ENCODE measurements at places on chromosomes 7 and 10. TPM values are rescaled to one million over a fixed set of nuclear protein-coding genes. Genes with fewer than 3 reads are reported as not detected.

IDI2 gene
- total RNA-seq = not detected

LRRN3 gene
- total RNA-seq = 19.3 TPM

MEIG1 gene
- not detected for total RNA-seq

ADAM12 gene
- total RNA-seq = 0.26 TPM

SPDYE9 gene
- total RNA-seq = not detected

PARD3 gene
- 58.7 TPM for total RNA-seq

PTF1A gene
- not detected for total RNA-seq

DYDC2 gene
- 0.13 TPM for total RNA-seq

SFMBT2 gene
- total RNA-seq = 8.2 TPM

ABCF2 gene
- 77.7 TPM for total RNA-seq

AGAP5 gene
- 2.2 TPM for total RNA-seq

FAM20C gene
- 6.1 TPM for total RNA-seq

HOXA9 gene
- 0.30 TPM for total RNA-seq

NFE2L3 gene
- not detected for total RNA-seq

DOCK4 gene
- 8.3 TPM for total RNA-seq

PTN gene
- total RNA-seq = 0.23 TPM

OLAH gene
- not detected for total RNA-seq

LIPK gene
- total RNA-seq = not detected

WEE2 gene
- not detected for total RNA-seq

GRM8 gene
- total RNA-seq = 1.0 TPM

SKAP2 gene
- 16.9 TPM for total RNA-seq

TMEM26 gene
- not detected for total RNA-seq

GBX1 gene
- total RNA-seq = 0.95 TPM

GNGT1 gene
- 0.65 TPM for total RNA-seq

PHKG1 gene
- total RNA-seq = 1.4 TPM

SAMD9L gene
- 0.79 TPM for total RNA-seq

ATG9B gene
- total RNA-seq = not detected

TMEM209 gene
- total RNA-seq = 32.7 TPM

ATRNL1 gene
- 26.3 TPM for total RNA-seq

RBM28 gene
- total RNA-seq = 37.0 TPM

NEURL1 gene
- total RNA-seq = 2.6 TPM

CHAT gene
- total RNA-seq = not detected

AKR1E2 gene
- total RNA-seq = not detected

HOXA10 gene
- total RNA-seq = 16.2 TPM

PPP1R9A gene
- 21.8 TPM for total RNA-seq

CAV2 gene
- total RNA-seq = 25.2 TPM

C10orf67 gene
- total RNA-seq = 0.15 TPM

RBAK gene
- total RNA-seq = 20.7 TPM

LIPN gene
- not detected for total RNA-seq
